ENCODE measurements at places on chromosomes 12 and 14.

- no peak for DNase-seq
Measured at GRCh38 chr14:62428429-62429203, 616.6 kb downstream of the KCNH5 start.

DNA sequence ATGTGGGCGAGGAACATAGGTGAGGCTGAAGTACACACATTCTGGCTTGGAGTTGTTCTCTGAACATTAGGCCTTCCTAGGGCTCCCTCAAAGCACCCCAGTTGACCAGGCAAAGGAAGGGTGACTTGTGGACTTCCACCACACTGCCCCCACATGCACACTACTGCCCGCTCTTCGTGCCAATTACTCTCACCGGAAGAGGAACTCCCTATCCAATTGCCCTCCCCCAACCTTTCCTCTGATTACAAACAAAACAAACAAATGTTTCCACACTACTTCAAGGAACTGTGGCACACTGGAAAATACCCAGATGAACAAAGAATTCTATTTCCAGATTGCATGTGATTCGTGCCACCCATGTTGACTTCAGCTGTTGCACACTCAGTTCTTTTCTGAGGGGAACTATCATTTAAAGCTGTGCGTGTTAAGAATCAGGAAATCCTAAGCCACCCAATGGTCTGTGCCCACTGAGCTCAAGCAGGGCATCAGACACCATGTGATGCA is 139.3 kb downstream of the SSPN start:
- no peak for DNase-seq

GRCh38 chr12:94326727-94327126 is 132.9 kb downstream of the CEP83 start:
- DNase-seq: no peak

GRCh38 chr12:31999692-32000091 is 40.5 kb downstream of the RESF1 start:
- no peak for DNase-seq

DNA sequence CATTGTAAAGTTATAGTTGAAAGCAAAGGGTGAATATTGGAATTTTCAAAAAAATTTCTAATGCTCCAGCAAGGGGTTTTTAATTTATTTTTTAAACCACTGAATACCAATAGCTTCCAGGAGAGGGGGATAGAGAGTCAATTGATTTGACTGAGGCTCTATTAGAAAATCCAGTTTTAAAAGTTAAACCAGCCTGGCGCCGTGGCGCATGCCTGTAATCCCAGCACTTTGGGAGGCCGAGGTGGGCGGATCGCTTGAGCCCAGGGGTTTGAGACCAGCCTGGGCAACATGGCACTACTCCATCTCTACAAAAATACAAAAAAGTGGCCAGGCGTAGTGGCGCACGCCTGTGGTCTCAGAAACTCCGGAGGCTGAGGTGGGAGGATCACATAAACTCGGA is 150.1 kb downstream of the SLC38A4 start:
- peak; percentile 71 for DNase-seq

Data from lung (tissue), 17 donors.